ENCODE measurements at places on chromosomes 2 and 18.

DNA sequence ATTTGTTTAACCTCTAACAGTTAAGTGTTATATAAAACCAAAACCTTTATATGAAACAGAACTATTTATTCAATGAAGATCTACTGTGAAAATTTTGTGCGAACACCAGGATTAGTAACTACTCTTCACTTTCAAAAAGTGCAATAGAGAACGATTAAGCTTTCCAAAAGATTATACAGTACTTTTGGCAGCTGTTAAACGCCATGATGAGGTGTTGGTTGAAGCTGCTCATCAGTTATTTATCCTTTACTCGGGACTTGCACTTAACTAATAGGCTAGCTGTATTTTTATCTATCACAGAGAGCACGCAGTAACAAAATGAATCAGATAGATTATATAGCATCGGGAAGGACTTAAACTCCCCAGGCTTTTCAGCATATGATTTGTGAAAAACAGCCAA, 113.6 kb downstream of the GCA start:
- DNase-seq, result no peak

DNA sequence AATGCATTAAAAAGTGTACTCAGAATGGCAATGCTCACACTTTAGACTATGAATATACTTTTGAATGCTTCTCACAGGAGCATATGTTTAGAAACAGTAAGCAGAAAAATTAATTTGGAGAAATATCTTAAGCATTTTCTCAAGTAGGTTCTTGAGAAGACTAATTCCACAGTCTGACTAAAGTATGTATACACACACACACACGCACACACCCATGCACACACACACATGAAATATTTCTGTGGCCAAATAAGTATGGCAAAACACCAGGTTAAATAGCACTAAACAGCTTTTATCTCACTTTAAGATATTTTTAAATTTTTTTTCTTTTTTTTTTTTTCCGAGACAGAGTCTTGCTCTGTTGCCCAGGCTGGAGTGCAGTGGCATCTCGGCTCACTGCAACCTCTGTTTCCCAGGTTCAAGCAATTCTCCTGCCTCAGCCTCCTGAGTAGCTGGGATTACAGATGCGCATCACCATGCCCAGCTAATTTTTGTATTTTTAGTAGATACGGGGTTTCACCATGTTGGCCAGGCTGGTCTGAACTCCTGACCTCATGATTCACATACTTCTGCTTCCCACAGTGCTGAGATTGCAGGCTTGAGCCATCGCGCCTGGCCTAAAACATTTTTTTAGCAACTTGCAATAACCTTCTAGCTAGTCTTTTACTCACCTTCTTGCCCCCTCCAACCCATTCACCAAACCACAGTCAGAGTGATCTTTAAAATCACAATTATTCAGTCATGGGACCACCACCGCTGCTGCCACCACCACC, 67.5 kb upstream of the SCG2 start:
- DNase-seq, result no peak

DNA sequence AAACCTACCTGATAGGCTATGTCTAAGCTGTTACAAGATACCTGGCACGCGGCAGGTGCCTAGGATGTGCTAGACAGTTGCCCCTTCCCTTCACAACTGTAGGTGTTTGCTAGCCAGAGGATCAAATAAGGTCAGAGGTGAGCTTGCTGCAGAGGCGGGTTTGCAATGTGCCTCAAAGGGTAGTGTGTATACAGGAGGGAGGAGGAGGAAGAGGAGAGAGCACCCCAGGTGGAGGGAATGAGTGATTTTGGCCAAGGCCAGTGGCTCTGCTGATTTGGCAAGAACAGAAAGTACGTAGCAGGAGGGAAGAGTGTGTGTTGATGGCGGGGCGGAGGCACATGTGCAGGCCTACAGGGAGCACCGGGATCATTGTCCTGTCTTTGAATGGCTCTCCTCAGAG, 236.5 kb downstream of the HAUS1 start:
- no peak for DNase-seq

DNA sequence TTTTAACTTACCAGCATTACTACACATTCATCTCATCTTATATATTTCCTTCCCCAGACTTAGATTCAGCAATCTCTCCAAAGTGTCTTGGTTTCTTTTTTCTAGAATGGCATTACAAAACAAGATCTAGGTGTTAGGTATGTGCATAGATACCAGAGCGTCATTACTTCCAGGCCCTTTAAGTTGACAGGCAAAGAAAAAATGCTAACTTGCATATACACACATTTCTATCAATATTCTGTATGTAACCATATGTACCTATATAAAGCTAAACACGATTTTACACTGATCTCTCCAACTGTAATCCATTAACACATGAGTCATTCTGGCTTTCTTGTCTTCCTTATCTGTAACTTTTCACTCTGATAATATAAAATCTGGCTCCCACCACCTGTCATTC, 503.8 kb upstream of the NRXN1 start:
- no peak for DNase-seq

- DNase-seq, result no peak
Measured at GRCh38 chr18:34729264-34729663, 19.2 kb downstream of the DTNA start.

DNA sequence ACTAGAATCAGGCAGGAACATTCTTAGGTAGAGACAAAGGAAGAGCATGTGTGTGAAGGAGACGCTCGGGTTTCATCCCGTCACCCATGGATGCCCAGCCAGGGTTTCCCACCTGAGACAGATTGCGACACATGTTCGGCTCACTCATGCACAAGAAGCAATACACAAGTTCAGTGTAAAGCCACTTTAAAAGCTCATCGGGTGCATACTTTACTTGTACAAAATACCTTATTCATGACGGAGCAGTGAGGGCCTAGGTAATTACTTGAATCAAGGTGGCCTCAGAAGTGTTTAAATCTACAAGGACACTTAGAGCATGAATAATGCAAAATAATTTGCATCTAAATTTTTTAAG, 42.0 kb downstream of the ZEB2 start:
- DNase-seq, result no peak

- DNase-seq, result no peak
Measured at GRCh38 chr18:49904871-49905555, 91.7 kb upstream of the ACAA2 start.

- no peak for DNase-seq
Measured at GRCh38 chr2:5254791-5255332, 437.3 kb upstream of the SOX11 start.

DNA sequence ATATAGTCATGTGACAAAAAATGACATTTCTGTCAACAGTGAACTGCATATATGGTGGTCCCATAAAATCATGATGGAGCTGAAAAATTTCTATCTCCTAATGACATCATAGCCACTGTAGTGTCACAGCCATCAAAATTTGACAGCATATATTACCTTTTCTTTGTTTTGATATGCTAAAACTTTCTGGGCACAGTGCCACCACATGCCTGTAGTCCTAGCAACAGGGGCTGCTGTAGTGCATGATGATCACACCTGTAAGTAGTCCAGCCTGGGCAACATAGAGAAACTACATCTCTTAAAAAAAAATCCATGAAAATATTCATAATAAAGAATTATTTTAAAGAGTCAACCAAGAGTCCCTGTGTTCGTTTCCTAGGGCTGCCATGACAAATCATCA, 155.5 kb upstream of the SERTAD2 start:
- no peak for DNase-seq

GRCh38 chr2:178804791-178805190, 2.4 kb downstream of the TTN start:
- no peak for DNase-seq

DNA sequence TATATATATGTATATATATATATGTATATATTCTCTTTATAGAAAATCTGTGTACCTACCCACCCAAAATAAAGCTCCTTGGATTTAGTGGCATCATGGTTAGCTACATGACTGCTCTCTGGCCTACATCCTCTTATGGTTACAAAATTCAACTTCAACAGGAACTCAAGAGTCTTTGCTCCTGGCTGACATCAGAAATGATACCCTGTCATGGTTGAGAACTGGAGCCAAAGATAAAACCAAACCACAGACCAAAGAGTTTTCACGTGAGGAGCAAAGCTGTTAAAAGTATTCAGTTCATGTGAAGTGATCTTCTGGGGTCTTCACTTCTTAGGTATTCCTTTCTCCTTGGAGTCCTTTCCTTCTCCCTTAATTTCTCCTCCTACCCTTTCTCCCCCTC, 476.3 kb downstream of the SOX11 start:
- no peak for DNase-seq

- no peak for DNase-seq
Measured at GRCh38 chr2:46270384-46270783, 26.8 kb upstream of the EPAS1 start.

Measured in T-cell (primary cell).